Vagina (tissue), 2 donors: ENCODE measurements at places on chromosomes 16 and 17.

DNA sequence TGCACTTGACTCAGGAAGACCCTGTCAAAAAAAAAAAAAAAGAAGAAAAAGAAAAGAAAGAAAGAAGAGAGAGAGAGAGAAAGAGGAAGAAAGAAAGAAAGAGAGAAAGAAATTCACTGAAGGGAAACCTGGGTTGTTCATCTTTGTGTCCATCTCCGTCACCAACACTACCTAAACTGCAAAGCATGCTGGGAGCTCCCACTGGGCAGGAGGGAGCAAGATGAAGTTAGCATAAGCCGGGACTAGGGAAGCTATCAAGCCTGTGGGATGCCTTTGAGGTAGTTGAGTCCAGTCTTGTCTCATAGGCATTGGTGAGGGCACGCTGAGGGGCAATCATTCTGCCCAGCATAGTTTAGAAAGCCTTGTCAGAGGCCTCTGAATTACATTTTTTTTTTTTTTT lies 7.6 kb upstream of the CBFB start:
- no peak for DNase-seq

DNA sequence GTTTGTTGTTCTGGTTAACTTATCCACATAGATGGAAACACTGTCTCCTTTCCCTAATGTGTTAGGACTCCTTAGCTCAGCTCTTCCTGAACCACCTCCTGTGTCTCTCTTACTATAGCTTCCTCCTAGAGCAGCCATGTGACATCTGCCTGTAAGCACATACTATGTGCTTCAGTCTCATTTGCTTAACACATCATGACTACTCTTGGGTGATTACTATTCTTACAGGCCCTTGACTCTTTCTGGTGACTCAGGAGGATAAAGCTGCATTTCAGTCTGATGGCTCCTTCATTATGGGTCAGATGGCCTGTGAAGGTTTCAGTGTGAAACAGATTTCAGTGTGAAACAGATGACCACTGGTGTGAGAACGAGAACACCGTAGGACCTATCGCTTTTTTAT lies 320 bp upstream of the KRTAP4-2 start:
- no peak for DNase-seq

GRCh38 chr17:60526726-60527125 lies 684 bp upstream of the APPBP2 start:
- DNase-seq = no peak

DNA sequence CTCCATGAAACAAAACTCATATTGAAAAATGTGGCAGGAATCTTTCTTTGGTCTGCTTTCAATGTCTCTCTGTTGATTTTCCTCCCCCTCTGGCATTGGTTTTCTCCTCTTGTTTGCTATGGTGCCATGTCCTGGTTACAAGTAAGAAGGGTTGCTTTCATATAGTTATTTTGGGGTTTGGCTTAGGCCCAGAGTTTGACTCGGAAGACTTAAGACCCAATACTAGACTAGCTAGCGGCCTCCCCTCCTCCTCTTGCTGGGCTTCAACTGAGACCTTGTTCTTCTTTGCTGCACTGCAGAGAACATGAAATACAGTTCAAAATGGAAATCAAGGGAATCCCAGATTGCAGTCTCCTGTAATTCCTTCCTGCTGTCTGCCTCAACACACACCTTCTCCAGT lies 30.0 kb upstream of the CLEC18A start:
- DNase-seq = no peak

DNA sequence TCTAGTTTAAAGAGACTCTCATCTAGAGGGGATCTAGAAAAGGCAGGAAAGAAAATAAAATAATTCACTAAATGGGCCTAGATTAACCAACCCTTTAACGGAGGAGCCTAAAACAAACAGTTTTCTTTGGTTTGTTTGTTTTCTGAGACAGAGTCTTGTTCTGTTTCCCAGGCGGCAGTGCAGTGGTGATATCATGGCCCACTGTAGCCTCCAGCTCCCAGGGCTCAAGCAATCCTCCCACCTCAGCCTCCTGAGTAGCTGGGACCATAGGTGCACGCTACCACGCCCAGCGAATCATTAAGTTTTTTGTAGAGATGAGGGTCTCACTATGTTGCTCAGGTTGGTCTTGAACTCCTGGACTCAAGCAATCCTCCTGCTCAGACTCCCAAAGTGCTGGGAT lies 122.3 kb upstream of the TOB1 start:
- DNase-seq = no peak

GRCh38 chr16:83629426-83629825 lies 178.4 kb upstream of the HSBP1 start:
- DNase-seq = no peak
